ENCODE measurements at places on chromosomes 2 and 18.

DNA sequence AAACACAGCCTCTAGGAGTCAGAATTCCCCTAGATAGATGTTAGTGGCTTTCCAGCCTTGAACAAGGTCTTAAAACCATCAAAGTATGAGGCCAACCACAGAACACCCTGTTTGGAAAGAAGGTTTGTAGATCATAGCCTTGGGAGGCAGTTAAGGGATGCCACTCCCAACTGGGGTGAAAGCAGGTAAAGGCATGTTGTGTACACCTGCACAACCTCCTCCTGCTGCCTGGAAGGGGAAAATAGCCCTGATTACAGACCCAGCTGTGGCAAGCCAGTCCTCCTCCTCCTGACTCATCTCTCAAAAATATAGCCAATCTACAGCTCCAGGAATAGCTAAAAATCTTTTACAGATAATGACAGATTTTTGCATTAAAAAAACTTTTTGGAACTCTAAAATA, 108.1 kb downstream of the RBM43 start:
- no peak for DNase-seq

DNA sequence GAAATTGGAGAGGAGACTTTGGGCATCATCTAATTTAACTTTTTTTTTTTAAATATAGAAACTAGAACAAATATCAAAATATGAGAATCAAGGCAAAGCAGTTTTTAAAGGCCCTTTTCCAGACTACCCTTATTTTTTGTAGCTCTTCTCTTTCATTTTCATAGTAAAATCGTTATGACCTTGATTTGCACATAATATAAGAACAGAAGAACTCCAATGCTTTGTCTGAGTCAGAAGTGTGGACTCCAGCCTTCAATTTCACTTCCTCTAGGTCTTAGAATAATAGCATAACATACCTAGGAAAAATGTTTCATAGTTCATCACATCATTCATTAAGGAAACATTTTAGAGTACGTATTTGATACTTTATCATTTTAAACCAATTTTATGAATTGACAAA, 74.4 kb downstream of the ANKRD12 start:
- DNase-seq, result no peak

DNA sequence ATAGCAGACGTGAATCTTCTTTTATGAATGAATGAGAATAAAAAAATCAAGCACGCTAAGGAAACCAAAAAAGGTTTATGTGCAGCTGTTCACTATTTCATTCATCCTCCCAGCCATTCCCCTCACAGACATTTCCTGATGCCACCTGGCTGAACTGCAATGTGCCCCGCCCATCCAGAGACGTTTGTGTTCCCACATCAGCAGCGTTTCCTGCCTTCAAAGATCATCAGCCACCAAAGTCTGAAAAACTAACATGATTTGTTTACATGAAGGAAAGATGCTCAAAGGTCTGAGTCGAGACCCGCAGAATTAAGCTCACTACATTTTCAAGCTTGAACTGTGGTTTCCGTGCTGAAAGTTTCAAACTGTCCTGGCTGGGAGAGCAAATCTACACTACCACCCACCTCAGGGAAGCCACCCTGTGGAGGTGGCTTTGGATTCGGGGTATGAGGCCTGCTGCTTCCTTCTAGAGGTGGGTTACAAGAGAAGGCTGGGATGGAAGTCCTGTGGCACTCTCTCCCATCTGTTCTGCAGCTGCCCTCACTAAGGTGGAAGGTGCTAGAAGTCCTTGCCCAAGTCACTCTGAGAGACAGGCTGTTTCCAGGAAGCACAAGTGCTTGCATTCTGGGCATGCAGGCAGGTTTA, 201.3 kb upstream of the OSR1 start:
- DNase-seq, result no peak

DNA sequence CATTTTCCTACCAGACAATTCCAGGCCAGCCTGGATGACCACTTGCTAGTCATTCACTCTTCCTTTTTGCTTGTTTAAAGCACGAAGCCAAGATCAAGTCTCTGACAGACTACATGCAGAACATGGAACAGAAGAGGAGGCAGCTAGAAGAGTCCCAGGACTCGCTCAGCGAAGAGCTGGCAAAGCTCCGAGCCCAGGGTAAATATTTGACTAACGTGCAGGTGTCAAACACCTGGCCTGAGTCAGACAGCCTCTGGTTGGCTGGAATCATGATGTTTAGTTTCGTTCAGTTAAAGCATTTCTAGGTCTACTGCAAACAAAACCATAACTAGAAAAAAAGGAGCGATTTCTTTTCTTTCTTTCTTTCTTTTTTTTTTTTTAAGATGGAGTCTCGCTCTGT, 44.2 kb upstream of the LYPD6B start:
- peak; percentile 56 for DNase-seq

GRCh38 chr2:23658466-23658942, 268.4 kb downstream of the ATAD2B start:
- no peak for DNase-seq
